ENCODE measurements at places on chromosomes 16 and 17. TPM values are rescaled to one million over a fixed set of nuclear protein-coding genes. Genes with fewer than 3 reads are reported as not detected.

The SLC35G6 gene
- not detected for total RNA-seq

The CDT1 gene
- 1.5 TPM for total RNA-seq

The HASPIN gene
- 1.5 TPM for total RNA-seq

GRCh38 chr17:45413498-45413923 is 19.2 kb downstream of the ARHGAP27 start:
- no peak overlapping the region for H3K4me3 ChIP-seq
- no peaks in the 10 kb centered on the region for H3K27me3 ChIP-seq
- peaks cover 54% of the 10 kb centered on the region for H3K4me1 ChIP-seq
- H3K27ac ChIP-seq: peak overlapping the region; percentile 94

DNA sequence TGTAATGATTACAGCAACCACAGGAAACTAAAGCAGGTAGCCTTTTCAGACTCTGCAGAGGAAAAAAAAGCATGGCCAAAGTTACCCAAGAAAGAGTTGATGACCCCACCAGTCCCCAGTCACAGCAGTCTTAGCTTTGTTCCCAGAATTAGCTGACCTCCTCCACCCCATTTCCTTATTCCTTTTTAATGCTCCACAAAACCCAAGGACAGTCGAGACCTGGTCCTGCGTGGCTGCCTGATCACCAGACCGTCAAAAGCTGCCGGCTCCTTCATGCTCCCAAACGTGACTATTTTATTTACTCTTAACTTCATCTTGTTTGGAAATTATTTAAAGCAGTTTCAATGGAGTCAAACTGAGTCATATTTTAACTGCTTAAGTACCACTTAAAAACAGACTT is 28.7 kb upstream of the MED9 start:
- peak overlapping the region; percentile 26 for H3K27ac ChIP-seq
- H3K4me1 ChIP-seq: peaks cover 3% of the 10 kb centered on the region
- H3K36me3 ChIP-seq: no peaks in the 10 kb centered on the region
- no peak overlapping the region for H3K4me3 ChIP-seq

- H3K36me3 ChIP-seq: no peaks in the 10 kb centered on the region
- H3K4me3 ChIP-seq: no peak overlapping the region
- peak overlapping the region; percentile 80 for H3K27ac ChIP-seq
Observed at GRCh38 chr16:87582216-87582965, 19.9 kb upstream of the JPH3 start.
